Ascending aorta (tissue), 2 donors: ENCODE measurements at places on chromosomes 3 and 15.

GRCh38 chr3:24565656-24566055, 71.0 kb upstream of the THRB start:
- no peak for DNase-seq

- DNase-seq = no peak
Observed at GRCh38 chr3:173886-174285, 22.7 kb upstream of the CHL1 start.

DNA sequence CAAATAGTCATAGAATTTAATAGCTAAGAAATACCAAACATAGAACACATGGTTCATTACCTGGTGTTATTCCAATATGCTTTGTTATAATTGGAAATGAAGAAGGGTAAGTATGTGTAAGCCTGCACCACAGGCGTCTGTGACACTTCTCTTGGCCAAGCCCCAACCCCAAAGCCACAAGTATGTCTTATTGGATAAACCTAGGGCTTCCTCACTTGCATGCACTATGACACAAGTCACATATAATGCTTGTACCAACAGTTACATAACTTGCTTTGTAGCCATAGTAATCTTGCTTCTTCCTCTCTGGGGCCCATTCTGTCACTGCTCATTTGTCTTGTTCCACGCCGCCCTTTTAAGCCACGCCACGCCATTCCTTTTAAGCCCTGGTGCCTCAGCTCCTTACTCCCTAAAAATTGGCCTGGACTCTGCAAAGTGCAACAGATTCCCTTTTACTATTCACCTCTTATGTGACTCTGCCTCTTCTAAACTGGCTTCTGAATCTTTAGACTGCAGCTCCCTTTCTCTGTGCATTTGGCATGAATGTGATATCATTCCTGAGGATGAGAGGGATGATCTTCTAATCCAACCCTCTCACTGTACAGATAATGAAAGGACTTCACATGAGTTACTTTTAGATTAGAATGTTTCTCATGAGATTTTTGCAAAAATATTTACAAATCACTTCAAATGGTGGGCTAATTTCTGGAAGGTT, 48.1 kb upstream of the EPHA3 start:
- no peak for DNase-seq

GRCh38 chr3:177349384-177349783, 152.1 kb upstream of the TBL1XR1 start:
- DNase-seq = no peak

DNA sequence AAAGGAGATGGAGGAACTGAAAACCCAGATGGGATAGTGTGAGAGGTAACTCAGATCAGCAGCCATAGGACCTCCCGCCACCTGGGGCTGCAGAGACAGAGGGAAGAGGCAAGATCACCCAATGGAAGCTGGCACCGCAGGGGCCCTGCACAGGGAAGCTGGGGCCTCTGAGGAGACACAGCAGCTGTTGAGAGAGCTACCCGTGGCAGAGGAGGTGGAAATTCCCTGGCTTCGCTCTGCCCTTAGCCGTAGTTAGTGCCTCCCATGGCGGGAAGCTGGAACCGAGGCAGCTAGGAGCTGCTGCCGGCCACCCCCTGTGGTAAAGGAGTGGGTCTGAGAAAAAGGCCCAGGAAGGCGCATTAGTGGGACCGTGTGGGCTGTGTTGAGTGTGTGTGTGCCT, 18.0 kb upstream of the PLXNA1 start:
- no peak for DNase-seq

DNA sequence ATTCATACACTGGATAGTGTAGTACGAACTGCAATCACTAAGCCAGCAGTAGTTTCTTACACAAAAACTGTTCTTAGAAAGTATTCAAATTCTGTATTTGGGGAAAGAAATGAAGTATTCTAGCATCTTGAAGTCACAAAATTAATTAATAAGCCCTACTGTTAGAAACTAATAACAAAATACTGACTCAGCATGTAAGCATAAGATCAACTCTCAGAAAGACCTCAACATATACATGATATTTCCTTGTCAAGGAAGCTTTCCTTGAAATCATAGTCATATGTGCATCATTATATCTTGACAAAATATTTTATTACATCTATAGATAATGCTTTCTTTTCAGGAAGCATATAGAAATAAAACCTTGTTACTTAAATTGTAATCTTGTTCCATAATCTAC, 115.5 kb upstream of the GOLGA6L6 start:
- no peak for DNase-seq

DNA sequence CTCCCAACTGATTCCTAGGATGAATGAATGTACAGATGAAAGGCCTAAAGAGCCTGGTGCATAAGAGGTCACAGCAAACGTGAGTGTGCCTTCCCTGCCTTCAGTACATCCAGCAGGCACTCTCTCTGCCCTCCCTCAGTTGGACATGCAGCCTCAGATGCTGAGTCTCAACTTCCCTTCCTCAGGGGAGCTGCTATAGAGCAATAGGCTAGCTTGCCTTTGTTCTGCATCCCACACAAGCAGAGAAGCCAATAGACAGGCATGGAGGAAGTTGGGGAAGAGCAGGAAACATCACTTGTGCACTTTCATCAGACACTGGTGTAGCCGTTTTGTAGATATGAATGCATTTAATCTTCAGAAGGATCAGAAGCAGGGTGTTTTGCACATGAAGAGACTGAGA, 147.5 kb upstream of the THBS1 start:
- DNase-seq = no peak
